ENCODE measurements at places on chromosomes 2 and 18.

GRCh38 chr2:25032901-25033300 lies 9.0 kb upstream of the EFR3B start:
- no peak for DNase-seq

DNA sequence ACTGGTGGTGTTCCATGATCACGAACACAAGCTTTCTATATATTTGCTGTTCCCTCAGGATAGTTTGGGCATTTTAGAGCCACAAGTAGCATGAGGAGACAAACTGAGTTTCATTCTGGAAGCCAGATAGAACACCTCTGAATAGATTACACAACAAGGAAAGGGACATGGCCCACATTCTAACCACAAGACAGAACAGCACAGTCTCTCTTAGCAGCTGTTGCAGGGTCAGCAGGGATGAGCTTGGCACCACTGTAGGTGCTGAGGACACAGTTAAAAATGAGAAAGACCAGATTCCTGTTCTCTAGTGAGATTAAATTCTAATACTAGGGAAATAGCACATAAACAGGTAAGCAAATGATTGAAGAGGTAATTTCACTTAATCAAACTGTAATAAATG lies 235.3 kb downstream of the ZNF407 start:
- DNase-seq, result no peak

- DNase-seq, result no peak
These were observed 124.2 kb downstream of the MRO start for GRCh38 chr18:50695431-50696176.

- DNase-seq, result no peak
These were observed 45.8 kb downstream of the PCBP1 start for GRCh38 chr2:70133127-70133452.

- DNase-seq, result no peak
These were observed 419.2 kb downstream of the LRP1B start for GRCh38 chr2:141711627-141712026.

DNA sequence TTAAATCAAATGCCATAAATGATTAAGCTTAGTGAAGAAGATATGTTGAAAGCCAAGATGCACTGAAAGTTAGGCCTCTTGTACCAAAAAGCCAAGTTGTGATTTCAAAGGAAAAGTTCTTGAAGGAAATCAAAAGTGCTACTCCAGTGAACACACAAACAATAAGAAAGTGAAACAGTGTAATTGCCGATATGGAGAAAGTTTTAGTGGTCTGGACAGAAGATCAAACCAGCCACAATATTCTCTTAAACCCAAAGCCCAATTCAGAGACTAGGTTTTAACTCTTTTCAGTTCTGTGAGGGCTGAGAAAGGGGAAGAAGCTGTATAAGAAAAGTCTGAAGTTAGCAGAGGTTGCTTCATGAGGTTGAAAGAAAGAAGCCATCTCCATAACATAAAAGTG lies 101.8 kb upstream of the RPE start:
- DNase-seq, result no peak

- no peak for DNase-seq
These were observed 57.7 kb downstream of the NBEAL1 start for GRCh38 chr2:203072371-203072770.

GRCh38 chr18:21949326-21950015 lies 208.9 kb downstream of the MIB1 start:
- no peak for DNase-seq

- DNase-seq, result no peak
These were observed 13.5 kb downstream of the ZFP36L2 start for GRCh38 chr2:43212931-43213330.

- DNase-seq, result peak; percentile 4
These were observed 13.1 kb downstream of the QPCT start for GRCh38 chr2:37357530-37357929.

DNA sequence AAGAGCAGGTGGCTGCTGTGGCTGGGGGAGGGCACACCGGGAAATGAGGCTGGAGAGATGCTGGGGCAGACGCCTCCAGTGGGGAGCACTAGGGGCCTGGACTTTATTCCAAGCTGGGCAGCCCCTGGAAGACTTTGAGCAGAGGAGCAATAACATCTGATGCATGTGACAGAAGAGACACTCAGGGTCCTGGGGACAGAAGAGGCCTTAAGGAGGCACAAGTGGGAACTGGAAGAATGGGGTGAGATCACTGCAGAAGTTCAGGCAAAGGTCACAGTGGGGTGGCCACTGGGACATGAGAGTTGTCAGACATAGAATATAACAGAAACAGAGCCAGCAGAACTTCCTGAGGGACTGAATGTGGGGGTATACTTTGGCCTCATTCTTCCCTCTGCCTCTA lies 24.0 kb downstream of the TGFA start:
- DNase-seq, result no peak

DNA sequence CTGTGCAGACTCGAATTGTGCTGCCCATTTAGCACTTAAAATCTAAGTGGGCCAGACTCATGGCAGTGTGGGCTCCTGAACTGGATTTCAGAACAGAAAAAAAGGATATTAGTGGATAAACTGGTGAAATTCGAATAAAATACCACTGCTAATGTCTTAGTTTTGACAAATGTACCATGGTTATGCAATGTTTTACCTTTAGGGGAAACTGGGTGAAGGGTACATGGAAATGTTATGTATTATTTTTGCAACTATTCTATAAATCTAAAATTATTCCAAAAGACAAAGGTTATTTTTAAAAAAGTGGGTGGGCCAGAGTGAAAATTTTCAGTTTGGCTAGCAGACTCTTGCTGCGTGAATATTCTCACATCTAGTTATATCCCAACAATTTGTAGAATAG lies 260.6 kb upstream of the CCDC68 start:
- DNase-seq, result no peak

DNA sequence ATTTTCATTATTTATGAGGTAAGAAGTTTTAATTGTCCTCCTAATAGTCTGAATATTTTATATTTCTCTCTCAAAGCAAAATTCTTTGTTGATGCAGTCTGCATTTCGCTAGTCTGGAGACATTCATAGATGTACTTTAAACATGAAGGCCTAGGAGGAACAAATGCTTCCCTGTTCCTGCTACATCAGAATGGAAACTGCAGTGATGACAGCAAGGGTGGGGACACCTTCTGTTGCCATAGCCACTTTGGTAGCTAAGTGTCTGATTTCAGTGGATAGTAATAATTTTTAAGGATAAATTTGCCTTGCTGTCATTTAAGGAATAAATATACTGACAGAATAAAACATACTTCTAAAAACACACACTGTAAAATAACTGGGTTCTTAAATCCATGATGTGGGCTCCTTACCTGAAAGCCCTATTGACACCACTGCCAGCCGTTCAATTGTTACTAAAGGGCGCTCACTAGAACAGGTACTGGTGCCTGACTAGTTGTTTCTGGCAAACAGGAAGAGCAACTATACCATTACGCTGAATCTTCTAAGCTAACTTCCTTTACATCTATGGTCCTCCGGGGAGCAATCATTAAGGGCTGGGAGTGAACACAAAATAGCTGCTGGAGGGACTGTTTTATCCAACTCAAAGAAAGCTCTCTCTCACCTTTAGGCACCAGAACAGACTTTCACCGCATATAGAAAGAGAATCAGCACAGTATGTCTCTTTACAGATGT lies 88.2 kb downstream of the TMEM131 start:
- DNase-seq, result no peak

- no peak for DNase-seq
These were observed 180.0 kb downstream of the GLI2 start for GRCh38 chr2:120915670-120916069.

GRCh38 chr2:190994148-190994547 lies 19.8 kb downstream of the STAT1 start:
- DNase-seq, result no peak

GRCh38 chr2:18455236-18455862 lies 105.1 kb downstream of the RDH14 start:
- no peak for DNase-seq

DNA sequence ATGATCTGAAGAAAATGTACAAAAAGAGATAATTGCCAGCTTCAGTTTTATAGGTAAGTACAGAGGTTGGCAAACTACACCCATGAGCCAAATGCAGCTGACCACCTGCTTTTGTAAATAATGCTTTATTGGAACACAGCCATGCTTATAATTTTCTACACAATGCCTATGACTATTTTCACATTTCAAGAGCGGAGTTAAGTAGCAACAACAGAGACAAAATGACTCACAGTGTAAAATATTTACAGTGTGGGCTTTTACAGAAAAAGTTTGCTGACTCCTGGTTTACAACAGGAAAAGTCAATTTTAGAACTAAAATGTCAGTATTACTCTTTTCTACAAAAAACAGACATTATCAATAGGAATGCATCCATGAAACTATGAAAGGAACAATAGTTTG lies 26.0 kb downstream of the CWC22 start:
- DNase-seq, result no peak

DNA sequence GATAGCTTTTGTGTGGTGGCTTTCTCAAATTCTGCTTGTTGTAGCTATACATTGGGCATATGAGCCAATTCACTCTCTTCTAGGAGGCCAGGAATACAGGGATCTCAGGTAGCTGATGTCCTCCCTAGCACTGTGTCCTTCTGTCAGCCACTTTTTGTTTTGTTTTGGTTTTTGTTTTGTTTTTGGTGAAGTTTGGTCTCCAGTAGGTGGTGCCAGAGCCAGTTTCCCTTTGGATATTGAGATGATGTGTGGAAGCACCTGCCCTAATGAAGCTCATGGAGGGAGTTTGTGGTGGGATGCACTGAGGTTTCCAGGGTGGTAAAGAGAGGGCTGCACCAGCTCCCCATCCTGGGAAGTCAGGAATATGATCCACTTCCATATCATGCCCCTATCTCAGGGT lies 100.5 kb upstream of the VWC2L start:
- DNase-seq, result no peak

DNA sequence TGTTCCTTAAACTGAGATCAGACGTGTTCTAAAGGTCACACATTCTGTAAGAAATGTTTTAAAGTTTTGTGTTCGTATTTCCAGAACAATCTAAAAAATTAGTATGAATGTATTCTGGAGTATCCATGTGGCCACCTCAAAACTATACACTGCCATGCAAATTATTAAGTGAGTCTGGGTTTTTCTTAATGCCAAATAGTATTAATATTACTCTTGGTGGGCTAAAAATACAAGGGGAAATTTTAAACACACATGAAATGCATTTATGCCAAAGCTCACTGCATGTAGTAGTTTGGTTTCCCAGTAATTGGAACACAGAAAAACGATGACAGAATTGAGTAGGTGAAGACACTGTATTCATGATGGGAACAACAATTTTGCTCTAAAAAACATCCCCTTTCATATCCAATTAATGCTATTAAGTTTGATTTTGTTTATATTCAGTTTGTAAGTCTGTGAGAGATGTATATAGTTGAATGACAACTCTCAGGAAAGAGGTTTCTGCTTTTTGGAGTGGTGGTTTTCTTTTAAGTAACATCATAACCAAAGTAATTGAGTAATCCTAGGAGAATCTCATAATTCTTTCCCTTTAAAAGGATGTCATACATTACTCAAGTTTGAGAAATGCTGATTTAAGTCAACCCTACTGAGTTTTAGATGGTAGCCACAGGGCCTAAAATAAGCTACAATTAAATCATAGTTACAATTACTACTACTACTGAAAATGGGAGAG lies 75.7 kb upstream of the CDCA7 start:
- no peak for DNase-seq

DNA sequence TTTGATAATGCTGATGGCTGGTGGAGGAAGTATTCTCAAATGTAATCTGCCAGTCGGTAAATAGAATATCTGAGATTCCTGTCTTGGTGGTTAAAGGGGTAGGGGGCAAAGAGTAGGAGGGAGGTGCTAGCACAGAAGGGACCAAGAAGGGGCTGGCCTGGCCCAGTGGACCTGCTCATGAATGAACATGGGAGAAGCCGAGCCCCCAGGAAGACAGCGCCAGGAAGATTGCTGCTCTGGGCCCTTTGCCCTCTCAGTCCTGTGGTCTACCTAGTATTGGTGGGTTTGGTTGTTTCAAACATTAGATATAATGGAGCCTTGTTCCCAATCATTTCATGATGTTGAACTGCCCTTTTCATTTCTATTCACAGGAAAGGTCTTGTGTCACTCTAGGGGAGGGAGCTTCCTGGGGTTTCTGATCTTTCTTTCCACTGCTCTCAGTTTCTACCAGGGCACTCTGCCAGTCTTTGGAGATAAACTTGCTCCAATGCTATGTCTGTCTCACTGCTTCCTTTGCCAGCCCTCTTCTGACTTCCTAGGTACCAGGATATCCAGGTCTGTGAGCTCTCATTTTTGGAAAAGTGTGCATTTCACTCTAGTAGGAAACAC lies 5.3 kb upstream of the MOCOS start:
- no peak for DNase-seq

DNA sequence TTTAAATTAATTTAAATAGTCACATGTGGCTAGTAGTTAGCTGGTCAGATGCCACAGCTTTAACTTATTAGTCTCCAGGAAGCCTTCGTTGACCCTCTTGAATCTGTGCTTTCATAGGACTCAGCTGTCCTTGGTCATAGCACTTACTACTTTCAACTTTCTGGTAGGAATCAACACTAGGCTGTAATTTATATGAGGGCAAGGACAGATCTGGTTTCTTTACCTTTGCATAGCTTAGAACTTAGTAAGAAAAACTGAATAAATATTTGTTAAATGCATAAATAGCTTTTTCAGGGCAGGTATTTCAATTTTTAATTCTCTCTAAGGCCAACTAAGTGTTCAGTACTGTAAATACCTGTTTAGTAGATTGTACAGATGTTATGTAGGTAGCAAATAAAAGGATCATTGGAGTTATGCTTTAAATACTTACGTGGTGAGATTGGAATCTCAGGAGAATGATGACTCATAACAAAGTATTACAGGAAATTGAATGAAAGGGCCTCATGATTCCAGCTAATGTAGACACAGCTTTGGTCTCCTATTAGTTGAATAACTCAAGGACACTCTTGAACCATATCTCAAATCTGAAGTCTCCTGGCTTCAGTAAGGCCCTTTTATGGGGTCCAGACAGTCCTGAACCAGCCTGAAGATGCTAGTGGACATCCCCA lies 2.6 kb downstream of the CLIP4 start:
- no peak for DNase-seq

GRCh38 chr2:151053661-151053990 lies 208.0 kb downstream of the RBM43 start:
- no peak for DNase-seq

DNA sequence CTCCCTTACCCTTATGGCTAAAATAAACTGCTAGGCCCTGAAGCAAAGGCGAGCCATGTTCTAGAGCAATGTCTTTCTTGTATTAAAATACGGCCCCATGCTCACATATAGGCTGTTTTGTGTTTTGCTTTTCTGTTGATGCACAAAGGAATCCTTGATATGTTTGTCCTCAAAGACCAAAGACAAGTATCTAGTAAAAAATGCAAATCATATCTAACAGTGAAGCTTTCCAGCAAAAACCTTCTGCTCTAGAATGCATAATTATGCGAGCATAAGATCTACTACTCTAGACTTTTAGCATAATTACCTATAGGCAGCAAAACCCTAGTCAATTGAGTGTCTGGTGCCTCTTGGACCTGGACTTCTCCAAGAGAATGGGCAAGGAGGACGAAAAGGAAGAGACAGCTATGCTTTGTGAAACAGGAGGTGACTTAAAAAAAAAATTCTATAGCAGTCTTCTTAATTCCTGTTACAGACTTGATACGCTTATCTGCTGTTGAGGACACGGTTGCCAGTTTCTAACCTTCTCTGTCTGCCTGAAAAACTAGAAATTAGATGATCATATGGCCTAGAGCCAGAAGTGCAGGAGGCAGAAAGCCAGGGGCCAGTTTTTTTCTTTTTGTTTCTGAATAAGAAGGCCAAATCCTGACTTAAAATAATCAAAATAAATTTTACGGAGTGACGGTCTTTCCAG lies 1.5 kb upstream of the AMMECR1L start:
- DNase-seq, result peak; percentile 30
